ENCODE measurements at places on chromosomes 13 and 19.

- no peak for DNase-seq
Measured at GRCh38 chr13:112846411-112847115, 122.5 kb upstream of the MCF2L start.

DNA sequence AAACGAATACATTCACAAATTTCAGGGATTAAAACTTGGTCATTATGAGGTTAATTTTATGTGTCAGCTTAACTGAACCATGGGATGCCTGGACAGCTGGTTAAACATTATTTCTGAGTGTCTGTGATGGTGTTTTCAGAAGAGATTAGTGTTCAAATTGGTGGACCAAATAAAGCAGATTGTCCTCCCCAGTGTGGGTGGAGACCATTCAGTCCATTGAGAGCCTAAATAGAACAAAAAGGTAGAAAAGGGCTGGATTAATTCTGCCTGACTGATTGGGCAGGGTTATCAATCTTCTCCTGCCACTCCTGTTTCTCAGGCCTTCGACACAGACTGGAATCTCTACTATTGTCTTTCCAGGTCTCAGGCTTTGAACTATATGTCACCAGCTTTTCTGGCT lies 203.8 kb upstream of the SLITRK6 start:
- no peak for DNase-seq

DNA sequence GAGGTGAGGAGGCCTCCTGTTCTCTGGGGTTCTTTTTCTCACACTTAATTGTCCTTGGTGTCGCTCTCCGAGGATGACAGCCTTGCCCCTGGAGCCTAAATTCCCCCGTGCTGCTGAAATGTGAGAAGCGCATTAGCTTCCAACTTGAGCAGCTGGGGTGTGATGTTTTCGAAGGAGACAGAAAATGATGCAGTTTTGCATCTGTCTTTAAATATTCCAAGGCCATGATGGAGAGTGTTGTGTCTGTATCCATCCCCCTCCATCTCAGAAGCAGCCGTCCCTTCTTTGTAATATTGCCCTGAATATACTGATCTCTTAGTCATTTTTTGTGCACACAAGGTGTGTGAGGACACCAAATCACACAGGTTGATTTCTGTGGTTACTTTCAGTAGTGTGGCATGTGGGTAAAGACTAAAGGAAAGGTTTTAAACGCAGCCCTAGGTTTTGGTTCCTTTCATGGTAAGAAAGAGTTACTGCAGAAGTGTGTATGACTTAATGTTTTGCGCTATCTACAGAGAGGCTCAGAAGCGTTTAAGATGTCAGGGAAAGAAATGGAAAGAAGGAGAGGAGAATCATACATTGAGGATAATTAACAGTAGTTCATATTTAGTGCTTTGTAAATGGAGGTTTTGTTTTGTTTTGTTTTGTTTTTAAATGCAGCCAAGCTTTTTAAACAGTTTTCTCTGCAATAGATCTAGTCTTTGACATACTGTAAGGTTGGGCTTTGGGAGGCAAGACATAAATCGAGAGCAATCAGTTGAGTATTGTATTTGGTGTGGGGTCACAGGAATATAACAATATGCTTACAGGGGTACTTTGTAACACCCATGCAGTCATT lies 1.6 kb downstream of the NBEA start:
- DNase-seq, result no peak

DNA sequence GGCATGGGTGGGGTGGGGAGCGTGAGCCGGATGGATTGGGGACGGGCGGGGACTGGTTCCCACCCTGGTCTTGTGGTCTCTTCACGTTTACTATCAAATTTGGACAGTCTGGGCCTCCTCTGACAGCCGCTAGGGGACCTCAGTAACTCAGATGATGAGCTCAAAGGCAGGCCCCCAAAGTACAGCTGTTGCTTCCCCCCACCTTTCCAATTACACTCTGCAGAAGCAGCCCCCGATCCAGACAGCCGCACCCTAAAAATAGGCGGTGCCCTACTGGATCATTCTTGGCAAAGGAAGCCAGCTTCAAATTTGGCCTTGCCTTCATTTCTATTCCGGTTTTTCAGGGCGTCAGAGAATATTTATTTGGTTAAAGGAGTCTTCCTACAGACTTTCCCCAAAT lies 1.9 kb upstream of the FOXO1 start:
- DNase-seq, result no peak

DNA sequence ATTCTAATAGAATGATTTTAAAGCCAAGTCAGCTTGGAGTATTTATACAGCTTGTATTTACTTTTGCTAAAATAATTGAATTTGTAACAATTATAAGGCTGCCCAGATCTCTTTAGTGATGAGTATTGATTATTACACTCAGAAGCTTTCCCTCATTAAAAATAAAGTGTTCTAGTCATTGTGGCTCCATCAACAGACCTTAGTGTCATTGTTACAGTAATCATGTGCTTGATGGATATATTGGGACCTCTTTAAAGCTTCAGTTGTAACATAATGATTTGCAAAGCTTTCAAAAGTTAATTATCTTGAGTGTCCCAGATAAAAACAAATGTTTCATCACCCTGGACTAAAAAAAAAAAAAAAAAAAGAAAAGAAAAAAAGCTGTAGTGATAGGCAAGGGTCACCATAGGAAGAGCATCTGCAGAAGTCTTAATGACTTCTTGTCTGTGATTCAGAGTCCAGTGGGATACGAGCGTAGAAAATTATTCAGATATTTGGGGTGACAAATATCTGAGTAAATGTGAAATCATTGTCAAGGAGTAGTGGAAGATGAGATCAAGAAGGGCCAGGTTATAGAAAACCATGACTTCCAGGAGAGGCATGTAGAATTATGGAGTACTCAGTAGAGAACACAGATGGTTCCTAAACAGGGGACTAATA lies 369.6 kb downstream of the DCT start:
- no peak for DNase-seq

DNA sequence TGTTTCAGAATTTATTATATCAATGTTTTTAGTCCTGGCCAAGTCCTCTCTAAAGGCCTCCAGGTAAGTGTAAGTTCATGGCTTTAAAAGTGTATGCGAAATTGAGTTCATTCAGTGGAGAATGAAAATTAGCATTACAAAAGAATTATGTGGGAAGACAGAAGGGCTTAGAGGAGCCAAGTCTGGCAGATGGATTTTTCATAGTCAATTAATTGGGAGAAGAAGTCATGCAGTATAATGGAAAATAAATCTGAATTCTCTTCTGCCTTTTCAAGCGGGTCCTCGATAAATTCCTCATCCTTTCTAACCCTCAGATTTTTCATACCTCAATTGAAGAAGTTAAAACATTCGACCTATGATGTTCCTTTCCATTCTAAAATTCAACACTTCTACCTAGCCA lies 394.2 kb downstream of the ITGBL1 start:
- DNase-seq, result no peak

- no peak for DNase-seq
Measured at GRCh38 chr19:18782559-18783225, 8.4 kb downstream of the COMP start.

GRCh38 chr13:111958612-111959395 lies 108.1 kb upstream of the SOX1 start:
- peak; percentile 52 for DNase-seq

- no peak for DNase-seq
Measured at GRCh38 chr13:47816831-47817230, 184.2 kb downstream of the SUCLA2 start.

DNA sequence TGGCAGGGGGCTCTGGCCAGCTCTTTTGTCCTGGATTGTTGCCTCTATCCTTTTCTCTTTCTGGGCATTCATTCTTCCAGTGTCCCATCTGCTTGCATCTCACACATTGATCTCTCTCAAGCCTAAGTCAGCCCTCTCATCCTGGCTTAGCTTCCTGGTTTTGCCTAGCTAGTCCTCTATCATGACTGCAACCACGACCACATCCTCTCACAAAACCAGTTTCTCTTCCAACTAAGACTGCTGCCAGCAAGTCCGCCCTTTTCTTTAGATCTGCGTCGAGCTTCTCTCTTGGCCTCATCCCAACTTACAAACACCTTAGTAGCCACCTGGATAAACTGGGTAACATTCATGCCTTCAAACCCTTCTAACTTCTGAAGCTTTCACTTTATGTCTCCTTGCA lies 212.2 kb upstream of the HTR2A start:
- no peak for DNase-seq

DNA sequence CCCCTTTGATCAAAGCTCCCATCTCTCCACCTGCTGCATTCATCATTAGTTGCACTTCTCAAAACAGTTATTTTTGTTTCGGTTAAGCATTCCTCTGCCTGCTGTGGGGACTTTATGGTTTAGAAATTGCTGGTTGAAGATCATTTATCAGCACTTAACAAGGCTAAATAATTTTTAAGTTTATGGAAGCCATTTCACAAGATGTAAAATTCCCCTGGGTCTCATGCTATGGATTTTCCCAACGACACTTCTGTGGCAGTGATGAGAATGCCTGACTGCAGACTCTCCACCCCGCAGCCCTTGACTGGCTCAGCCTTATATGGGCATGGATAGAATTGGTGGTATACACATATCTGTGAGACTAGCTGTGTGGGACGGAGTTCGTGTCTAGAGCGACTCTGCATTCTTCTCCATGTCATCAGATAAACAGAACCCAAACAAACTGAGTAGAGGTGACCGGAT lies 52.8 kb downstream of the COL4A2 start:
- no peak for DNase-seq

DNA sequence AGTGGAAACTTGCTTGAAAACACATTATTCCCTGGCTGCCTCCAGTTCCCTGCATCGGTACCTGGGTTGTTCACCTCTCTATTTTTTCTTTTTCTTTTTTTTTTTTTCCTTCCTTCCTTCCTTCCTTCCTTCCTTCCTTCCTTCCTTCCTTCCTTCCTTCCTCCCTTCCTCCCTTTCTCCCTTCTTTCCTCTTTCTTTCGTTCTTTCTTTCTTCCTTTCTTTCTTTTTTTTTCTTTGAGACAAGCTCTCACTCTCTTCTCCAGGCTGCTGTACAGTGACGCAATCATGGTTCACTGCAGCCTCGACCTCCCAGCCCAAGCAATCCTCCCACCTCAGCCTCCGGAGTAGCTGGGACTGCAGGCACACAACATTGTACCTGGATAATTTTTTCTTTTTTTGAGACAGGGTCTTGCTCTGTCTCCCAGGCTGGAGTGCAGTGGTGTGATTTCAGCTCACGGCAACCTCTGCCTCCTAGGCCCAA lies 3.4 kb upstream of the RASAL3 start:
- DNase-seq, result no peak

- no peak for DNase-seq
Measured at GRCh38 chr13:105679838-105680237, 855.6 kb downstream of the EFNB2 start.

Data from posterior cingulate gyrus (tissue), 11 donors.